Activated T-helper 2 cell treated with anti-CD3 and anti-CD28 coated beads, Interferon-gamma antibody, Interleukin-2, Interleukin-4, amounts not matched to agents 10 μg/mL and 5 μg/mL and 100 μg/mL, durations not matched to agents 14 hours and 24 hours and 36 hours (primary cell): ENCODE measurements at places on chromosomes 5 and 9.

DNA sequence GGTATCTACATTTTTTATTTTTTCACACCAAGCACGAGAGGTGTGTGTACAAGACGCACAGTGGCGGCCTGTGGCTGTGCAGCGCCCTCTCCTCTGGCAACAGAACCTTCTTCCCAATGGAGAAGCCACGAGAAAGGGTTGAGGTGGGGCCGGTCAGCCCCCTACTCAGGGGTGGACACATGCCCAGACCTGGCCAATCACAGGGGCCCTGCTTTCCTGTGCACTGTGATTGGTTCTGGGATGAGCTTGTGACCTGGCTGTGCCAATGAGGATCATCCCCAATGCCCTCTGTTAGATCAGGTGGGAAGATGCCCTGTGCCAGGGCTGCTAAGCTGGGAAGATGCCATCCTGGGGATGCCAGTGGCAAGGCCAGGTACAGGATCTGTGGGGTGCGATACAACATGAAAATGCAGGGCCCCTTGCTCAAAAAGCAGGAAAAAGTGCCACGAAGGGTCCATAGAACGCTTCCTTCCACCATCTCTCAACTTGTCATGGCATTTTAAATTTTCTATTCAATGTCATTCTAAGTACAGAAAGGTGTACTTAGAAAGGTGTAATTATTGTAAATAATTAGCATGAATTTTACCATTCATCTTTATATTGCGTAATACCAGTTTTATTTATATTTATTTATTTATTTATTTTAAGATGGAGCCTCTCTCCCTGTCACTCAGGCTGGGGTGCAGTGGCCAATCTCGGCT lies 15.4 kb downstream of the IER5L start:
- no peak for DNase-seq

DNA sequence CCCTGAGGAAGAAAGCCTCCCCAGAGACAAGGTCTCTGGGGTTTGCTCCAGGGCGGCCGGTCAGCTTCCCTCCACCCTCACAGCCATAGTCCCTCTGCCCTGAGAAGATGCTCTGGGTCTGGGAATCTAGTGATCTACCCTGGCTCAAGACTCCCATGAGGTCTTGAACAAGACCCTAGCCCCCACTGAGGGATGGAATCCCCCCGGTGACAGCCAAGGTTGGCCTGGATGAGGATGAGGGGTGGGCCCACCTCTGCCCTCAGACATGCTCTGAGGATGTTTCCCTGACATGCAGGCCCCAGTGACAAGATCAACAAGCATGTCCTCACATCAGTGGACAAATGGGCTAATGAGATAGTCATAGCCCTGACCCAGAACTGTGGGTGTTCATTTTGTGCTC lies 138.6 kb downstream of the C5orf15 start:
- no peak for DNase-seq

- DNase-seq, result no peak
Measured at GRCh38 chr5:140953234-140953633, 13.0 kb upstream of the PCDHAC2 start.

DNA sequence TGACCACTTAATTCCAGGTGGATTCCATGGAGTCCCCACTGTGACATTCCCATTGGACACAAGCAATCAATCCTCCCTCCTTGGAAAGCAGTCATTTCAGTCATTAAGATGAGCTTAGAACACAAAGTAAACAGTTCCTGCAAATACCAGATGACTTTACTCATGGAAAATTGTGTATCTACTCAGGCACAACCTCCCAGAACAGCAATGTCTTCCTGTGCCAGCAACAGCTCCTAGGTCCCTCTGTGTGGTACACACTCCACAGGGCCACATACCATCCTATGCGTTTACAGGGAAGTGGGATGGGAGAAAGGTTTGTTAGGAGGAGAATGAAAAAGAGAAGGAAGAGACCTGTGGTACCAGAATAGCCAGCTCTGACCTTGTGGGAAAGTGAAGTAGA lies 53.7 kb downstream of the MTMR12 start:
- DNase-seq, result no peak

DNA sequence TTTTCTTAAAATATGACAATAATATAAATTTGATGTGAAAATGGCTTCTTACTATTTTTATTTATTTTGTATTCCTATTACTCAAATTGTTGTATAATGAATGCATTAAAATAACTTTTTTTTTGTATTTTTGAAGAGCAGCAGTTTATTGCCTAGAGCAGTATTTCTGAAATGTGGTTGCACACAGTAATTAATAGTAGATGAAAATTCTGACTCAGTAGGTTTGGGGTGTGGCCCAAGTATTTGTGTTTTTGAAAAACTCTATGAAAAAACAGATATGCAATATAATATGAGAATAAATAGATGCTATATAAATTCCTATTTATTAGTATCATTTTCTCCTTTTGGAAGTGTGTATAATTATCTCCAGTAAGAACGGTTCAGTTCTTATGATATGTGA lies 2225.3 kb upstream of the C9orf72 start:
- DNase-seq, result no peak

DNA sequence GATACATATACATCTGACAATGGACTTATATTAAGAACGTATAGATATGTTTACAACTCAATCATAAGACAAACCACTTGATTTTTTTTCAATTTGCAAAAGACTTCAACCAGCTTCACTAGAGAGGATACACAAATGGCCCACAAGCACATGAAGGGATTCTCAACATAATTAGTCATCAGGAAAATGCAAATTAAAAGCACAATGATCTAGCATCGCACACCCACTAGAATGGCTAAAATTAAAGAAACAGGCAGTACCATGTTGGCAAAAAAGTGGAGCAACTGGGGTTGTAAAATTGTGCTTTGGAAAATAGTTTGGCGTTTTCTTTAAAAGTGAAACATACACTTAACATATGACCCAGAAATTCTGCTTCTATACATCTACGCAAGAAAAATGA lies 80.0 kb upstream of the TRIO start:
- DNase-seq, result no peak
